ENCODE measurements at places on chromosomes 5 and 9. TPM values are rescaled to one million over a fixed set of nuclear protein-coding genes. Genes with fewer than 3 reads are reported as not detected.
A peak's percentile ranks its signal among the peaks of the same experiment; 100 is the strongest.

DNA sequence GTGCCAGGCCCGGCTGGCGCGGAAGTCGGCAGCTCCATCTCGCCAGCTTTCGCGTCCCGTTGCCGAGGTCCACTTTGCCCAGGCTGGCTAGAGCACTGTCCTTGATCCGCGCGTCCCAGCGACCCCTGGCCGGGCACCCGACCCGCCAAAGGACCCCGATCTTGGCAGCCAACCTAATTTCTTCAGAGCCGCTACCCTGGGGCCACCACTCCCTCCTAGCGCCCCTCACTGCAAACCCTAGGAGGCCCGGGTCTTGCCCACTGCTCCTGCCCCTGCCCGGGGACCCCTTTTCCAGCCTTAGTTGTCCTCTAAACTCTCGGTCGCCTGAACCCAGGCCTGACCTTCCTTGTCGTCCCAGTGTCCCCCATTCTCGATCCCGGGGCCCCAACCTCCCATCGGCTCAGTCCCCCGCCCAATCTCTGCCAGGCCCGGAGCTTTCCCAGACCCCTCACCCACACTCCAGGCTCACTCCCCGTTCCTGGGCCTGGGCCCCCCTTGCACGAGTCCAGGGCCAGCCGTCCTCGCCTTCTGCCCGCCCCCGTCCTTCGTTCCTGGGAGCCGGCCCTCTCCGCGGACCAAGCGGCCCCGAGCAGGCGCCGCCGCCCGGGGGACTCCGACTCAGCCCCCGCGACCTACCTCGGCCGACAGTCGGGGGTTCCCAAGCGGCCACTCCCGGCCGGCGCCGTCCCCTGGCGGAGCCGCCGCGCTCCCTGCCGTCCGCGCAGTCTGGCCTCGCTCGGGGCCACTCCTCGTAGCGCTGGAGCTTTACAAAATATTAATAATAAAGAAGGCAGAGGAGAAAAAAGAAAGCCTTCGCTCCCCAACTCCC is 701 bp upstream of the LMX1B start:
- H3K4me1 ChIP-seq, result peaks cover 3% of the 10 kb centered on the region
- H3K27me3 ChIP-seq, result peaks cover 56% of the 10 kb centered on the region
- no peaks in the 10 kb centered on the region for H3K36me3 ChIP-seq
- H3K4me3 ChIP-seq, result no peak overlapping the region
- no peak overlapping the region for H3K27ac ChIP-seq

DNA sequence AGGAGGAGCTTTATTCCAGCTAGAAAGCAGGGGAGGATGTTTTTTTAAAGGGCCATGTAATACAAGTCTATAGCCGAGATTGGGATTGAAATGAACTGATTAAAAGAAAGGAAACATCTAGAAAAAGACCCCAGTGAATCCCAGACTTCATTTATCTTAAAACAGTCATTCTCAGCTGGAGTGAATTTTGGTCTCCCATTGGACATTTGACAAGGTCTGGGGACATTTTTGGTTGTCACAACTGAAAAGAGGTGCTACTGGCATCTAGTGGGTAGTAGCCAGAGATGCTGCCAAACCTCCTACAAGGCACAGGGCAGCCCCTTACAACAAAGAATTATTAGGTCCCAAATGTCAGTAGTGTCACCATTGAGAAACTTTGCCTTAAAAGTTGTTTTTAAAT is 16.3 kb upstream of the SPINK4 start:
- no peaks in the 10 kb centered on the region for H3K4me1 ChIP-seq
- H3K27ac ChIP-seq, result no peak overlapping the region
- DNase-seq, result no peak
- no peaks in the 10 kb centered on the region for H3K36me3 ChIP-seq
- H3K27me3 ChIP-seq, result no peaks in the 10 kb centered on the region

- H3K27ac ChIP-seq, result no peak overlapping the region
- no peaks in the 10 kb centered on the region for H3K4me1 ChIP-seq
- no peaks in the 10 kb centered on the region for H3K27me3 ChIP-seq
- no peaks in the 10 kb centered on the region for H3K36me3 ChIP-seq
Observed at GRCh38 chr5:153676821-153677220, 186.4 kb downstream of the GRIA1 start.

DNA sequence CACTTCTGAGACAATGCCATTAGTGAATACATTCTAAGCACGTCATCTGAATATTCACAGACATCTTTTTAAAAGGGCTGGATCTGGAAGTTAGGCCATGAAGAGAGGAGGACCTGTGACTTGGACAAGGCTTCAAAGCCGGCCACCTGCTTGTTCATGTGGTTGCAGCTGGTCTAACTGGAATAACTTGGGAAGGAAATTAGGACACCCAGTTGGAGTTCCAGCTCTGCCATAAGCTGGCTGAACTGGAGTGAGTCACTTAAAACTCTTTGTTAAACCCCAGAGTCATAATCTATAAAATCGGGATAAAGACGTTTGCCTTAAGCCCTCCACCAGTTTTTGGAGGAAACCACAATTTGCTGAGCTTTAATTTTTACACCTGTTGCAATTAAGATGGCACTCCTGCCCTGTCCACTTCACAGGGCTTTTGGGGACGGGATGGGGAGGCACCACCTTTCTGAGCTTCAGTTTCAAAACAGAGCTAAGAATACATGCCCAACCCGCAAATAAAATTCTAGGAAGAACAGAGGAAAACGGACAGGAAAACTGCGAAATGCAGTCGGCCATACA is 536 bp upstream of the STX17 start:
- H3K27ac ChIP-seq, result peak overlapping the region; percentile 97
- peak overlapping the region; percentile 79 for H3K4me3 ChIP-seq
- no peaks in the 10 kb centered on the region for H3K36me3 ChIP-seq
- no peaks in the 10 kb centered on the region for H3K4me1 ChIP-seq
- DNase-seq, result no peak
- no peaks in the 10 kb centered on the region for H3K27me3 ChIP-seq

DNA sequence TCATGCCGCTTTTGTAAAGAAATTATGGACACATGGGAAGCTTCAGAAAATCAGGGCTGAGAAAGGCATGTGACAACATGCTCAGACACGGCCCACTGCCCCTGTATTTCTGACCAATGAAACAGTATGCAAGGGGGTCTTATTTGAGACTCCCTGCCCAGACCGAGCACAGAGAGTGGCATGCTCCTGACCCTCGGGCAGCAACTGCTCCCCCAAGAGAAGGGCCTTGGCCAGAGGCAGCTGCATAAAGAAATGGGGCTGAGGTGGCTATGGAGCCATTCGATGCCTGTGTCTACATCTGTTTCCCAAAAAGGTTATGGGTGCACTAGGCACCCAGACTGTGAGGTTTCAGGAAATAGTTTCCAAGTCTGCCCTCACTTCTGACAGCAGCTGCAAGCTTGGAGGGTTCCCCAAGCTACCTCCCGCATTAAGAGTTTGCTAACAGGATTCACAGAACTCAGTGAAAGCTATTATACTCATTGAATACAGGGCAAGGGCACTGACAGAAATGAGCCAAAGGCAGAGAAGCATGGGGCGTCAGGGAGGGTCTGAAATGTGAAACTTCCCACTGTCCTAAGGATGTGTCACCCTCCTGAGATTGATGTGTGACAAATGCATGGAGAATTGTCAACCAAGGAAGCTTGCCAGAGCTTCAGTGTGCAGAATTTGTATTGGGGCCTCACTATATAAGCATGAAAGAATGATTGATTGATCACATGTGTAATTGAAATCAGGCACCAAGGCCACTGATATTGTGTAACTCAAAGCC is 94.3 kb downstream of the DAP start:
- H3K27ac ChIP-seq, result no peak overlapping the region
- H3K4me1 ChIP-seq, result no peaks in the 10 kb centered on the region
- H3K36me3 ChIP-seq, result no peaks in the 10 kb centered on the region
- no peak overlapping the region for H3K4me3 ChIP-seq

- no peak overlapping the region for H3K4me3 ChIP-seq
- no peak overlapping the region for H3K27ac ChIP-seq
- DNase-seq, result no peak
Observed at GRCh38 chr9:124062172-124062571, 50.6 kb downstream of the LHX2 start.

DNA sequence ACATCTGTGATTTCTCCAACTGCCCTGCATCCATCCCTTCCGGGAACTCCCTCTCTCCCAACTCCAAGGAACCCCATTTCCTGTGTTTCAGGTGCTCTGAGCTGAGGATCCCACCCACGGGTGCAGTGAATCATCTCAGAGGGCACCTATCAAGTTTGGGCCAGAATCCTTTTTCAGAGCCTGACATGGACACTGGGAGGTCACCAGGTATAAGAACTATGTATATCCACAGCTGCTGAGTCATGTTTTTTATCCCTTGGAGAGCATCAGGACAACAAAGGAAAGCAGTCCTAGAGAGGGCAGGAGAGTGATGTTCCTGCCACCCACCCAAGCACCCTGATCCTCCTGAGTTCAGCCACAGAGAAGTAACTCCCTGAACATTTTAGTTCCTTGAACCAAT is 3.8 kb downstream of the MED27 start:
- H3K4me3 ChIP-seq, result no peak overlapping the region
- H3K27ac ChIP-seq, result no peak overlapping the region
- peaks cover 40% of the 10 kb centered on the region for H3K36me3 ChIP-seq

GRCh38 chr5:115850744-115851416 is 9.1 kb downstream of the AP3S1 start:
- H3K27me3 ChIP-seq, result no peaks in the 10 kb centered on the region
- H3K36me3 ChIP-seq, result no peaks in the 10 kb centered on the region
- no peak overlapping the region for H3K27ac ChIP-seq
- H3K4me3 ChIP-seq, result no peak overlapping the region
- DNase-seq, result no peak

DNA sequence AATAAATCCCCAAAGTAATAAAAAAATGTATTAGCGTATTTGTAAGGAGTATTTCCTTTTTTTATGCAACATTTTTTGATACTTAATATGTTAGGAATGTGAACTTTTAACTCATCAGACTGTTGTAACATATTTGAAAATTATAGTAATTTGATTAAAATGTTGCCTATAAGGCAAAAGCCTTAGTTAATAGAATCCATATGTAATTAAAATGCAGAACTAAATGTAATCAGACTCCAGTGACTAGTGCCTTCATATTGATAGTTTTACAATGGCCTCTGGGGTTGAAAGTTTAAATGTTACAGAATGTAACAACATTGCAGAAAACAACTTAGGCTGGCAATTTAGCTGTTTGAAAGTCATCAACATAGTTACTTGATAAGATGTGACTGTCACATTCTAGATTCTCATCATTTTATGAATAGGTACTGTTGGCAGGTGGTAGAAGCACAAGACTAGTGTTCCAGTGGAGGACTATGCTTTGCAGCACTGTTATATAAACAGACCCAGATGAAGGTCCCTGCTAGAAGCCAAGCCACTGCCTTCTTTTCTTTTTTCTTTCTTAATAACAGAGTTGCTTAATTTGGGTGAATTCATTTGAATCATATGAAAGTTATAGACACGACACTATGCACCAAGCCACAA is 382.9 kb downstream of the CCDC171 start:
- no peak for DNase-seq
- no peaks in the 10 kb centered on the region for H3K27me3 ChIP-seq
- no peak overlapping the region for H3K4me3 ChIP-seq
- H3K36me3 ChIP-seq, result no peaks in the 10 kb centered on the region

- H3K4me1 ChIP-seq, result no peaks in the 10 kb centered on the region
- peak overlapping the region; percentile 75 for H3K27ac ChIP-seq
- peak overlapping the region; percentile 87 for H3K4me3 ChIP-seq
- H3K36me3 ChIP-seq, result no peaks in the 10 kb centered on the region
- no peak for DNase-seq
Observed at GRCh38 chr5:34656700-34657273, 659 bp downstream of the RAI14 start.

Gene CDH12
- not detected for total RNA-seq

Gene RANBP17
- total RNA-seq, result 20.8 TPM

Gene TAS2R1
- total RNA-seq, result not detected

Gene COL23A1
- not detected for total RNA-seq

All from Peyer's patch (tissue), 4 donors.